Uterus (tissue), 4 donors: ENCODE measurements at places on chromosomes 5 and 9. TPM values are rescaled to one million over a fixed set of nuclear protein-coding genes. Genes with fewer than 3 reads are reported as not detected.
A peak's percentile ranks its signal among the peaks of the same experiment; 100 is the strongest.

Gene ANKRD33B
- total RNA-seq = 24.1 TPM

Gene CCDC171
- 30.7 TPM for total RNA-seq

Gene RBM27
- total RNA-seq = 18.8 TPM

GRCh38 chr5:59598547-59598874 lies 295.0 kb downstream of the PDE4D start:
- H3K27ac ChIP-seq = no peak overlapping the region
- no peaks in the 10 kb centered on the region for H3K36me3 ChIP-seq
- no peaks in the 10 kb centered on the region for H3K27me3 ChIP-seq
- DNase-seq = no peak
- no peaks in the 10 kb centered on the region for H3K4me1 ChIP-seq

GRCh38 chr9:84386753-84387152 lies 46.2 kb upstream of the SLC28A3 start:
- H3K27ac ChIP-seq = no peak overlapping the region
- H3K4me1 ChIP-seq = no peaks in the 10 kb centered on the region
- H3K27me3 ChIP-seq = no peaks in the 10 kb centered on the region
- no peak overlapping the region for H3K4me3 ChIP-seq

GRCh38 chr9:21266733-21267484 lies 27.1 kb upstream of the IFNA14 start:
- H3K36me3 ChIP-seq = no peaks in the 10 kb centered on the region
- H3K4me1 ChIP-seq = no peaks in the 10 kb centered on the region
- no peak for DNase-seq
- no peaks in the 10 kb centered on the region for H3K27me3 ChIP-seq
- no peak overlapping the region for H3K27ac ChIP-seq

- peak; percentile 86 for DNase-seq
- H3K27ac ChIP-seq = peak overlapping the region; percentile 71
- no peaks in the 10 kb centered on the region for H3K27me3 ChIP-seq
- no peak overlapping the region for H3K4me3 ChIP-seq
- no peaks in the 10 kb centered on the region for H3K36me3 ChIP-seq
- H3K4me1 ChIP-seq = peaks cover 9% of the 10 kb centered on the region
Measured at GRCh38 chr9:93072383-93072795, 13.9 kb downstream of the SUSD3 start.

DNA sequence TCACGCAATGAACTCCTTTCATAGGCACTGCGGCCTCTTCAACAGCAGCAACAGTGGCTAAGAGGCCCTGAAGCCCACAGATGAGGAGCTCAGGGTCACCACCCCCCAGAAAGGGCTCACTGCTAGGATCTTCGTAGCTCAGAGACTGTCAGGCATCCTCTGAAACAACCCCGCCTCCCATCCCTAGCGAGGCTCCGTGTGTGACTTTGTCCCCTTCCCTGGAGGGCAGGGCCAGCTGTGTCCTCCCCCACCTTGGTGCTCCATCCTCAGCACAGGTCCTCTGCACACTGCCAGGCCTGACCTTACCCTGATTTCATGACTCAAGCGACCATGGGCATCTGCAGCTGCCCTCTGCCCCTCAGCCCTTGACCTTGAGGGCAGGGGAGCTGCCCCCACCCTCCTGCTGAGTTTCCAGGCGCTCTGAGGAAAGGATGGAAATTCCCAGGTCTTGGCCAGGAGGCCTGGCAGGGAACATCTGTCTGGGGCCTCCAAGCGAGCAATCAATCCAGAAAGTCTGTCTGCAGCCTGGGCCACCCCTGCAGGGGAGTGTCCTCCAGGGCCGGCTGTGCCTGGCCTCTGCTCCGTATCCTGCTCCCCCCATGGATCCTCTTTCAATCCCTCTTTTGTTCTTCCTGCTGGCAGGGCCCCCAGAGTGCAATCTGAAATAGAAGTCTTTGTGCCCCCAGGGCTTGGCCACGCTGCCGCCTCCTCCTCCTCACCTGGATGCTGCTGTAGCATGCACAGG lies 6.8 kb upstream of the IRX4 start:
- H3K36me3 ChIP-seq = no peaks in the 10 kb centered on the region
- H3K27ac ChIP-seq = no peak overlapping the region
- peaks cover 9% of the 10 kb centered on the region for H3K27me3 ChIP-seq
- H3K4me3 ChIP-seq = no peak overlapping the region
- no peaks in the 10 kb centered on the region for H3K4me1 ChIP-seq

- no peak for DNase-seq
- no peak overlapping the region for H3K27ac ChIP-seq
- no peak overlapping the region for H3K4me3 ChIP-seq
- no peaks in the 10 kb centered on the region for H3K36me3 ChIP-seq
Measured at GRCh38 chr5:144800169-144800568, 629.5 kb downstream of the KCTD16 start.

DNA sequence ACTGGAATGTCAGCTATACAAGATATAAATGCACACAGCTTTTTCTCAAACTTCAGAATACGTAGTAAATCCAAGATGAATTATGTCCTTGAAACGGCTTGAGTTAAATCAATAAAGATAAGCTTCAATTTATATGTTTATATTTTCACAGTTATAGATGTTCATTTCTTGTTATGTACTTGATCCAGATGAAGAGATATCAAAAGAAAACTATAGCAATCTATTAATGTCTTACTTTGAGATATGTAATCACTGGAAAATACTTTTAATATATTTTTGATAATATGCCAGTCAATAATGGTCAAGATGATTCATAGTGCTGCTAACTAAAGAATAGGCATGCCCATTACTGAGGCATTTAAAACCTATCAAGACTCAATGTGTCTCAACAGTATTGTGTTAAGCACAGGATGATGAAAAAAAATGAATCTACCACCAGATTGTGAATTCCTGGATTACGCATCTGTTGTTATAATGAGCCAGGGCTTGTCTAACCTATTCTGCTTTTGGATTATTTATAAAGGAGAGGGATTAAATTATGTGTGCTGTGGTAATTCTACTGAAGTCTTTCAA lies 372.6 kb upstream of the PRR16 start:
- H3K4me3 ChIP-seq = no peak overlapping the region
- no peaks in the 10 kb centered on the region for H3K27me3 ChIP-seq
- no peak overlapping the region for H3K27ac ChIP-seq
- no peak for DNase-seq

DNA sequence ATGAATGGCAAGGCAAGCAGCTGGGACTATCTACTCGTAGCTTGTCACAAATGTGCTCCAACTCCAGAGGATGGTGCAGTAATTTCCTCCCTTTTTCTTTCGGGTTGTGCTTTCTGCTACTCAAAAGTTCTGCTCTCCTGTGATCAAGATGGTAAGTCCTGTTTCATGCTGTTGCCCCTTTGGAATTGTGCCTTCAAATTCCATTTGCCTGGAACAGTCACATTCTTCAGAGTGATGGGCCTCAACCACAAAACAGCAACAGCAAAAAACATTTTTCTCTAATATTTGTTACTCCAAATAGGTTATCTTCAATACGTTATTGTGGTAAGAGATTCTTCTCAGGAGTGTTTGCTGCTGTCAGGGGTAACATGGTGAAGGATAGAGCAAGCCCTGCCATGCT lies 209.3 kb downstream of the PALM2AKAP2 start:
- DNase-seq = no peak
- no peaks in the 10 kb centered on the region for H3K4me1 ChIP-seq
- H3K4me3 ChIP-seq = no peak overlapping the region
- no peak overlapping the region for H3K27ac ChIP-seq

DNA sequence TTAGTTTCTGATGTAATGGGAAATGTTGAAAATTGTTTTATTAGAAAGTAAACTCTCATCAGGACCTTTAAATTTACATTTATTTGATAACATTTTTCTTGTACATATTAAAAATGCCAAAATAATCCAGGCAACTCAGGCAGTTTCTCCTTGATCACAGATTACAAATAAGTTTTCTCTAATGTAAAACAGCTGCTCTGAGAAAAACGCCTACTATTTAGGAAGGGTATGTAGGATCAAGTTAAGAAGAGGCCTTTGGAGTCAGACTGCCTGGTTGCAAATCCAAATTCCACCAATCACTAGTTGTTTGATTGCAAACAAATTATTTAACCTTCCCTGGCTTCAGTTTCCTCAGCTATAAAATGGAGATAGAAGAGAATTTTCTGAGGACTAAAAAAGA lies 610.8 kb downstream of the PDE4D start:
- H3K27me3 ChIP-seq = no peaks in the 10 kb centered on the region
- DNase-seq = no peak
- no peak overlapping the region for H3K4me3 ChIP-seq
- no peaks in the 10 kb centered on the region for H3K36me3 ChIP-seq

DNA sequence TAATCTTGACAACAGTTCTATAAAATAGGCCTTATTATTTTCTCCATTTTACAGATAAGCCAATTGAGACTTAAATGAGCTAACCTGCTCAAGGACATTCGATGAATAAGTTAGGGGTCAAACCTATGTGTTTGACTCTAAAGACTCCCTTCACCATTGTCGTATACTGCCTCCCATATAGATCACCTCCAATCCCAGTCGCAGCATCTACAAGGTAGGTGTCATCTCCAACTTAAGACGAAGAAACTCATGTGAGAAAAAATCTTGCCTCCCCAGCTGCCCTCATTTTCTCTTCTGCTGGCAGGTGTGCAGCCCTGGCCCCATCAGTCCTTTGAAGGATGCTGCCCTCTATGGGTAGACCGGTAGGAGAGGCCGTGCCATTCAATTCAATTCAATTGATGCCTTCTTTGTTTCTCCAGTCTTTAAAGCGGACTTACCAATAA lies 75.2 kb upstream of the SMARCA2 start:
- no peaks in the 10 kb centered on the region for H3K36me3 ChIP-seq
- no peak for DNase-seq
- no peaks in the 10 kb centered on the region for H3K27me3 ChIP-seq
- H3K4me1 ChIP-seq = no peaks in the 10 kb centered on the region
- H3K4me3 ChIP-seq = no peak overlapping the region
